Activated naive CD8-positive, alpha-beta T cell treated with anti-CD3 and anti-CD28 coated beads for 36 hours (primary cell): ENCODE measurements at places on chromosomes 6 and 20. TPM values are rescaled to one million over a fixed set of nuclear protein-coding genes. Genes with fewer than 3 reads are reported as not detected.
A peak's percentile ranks its signal among the peaks of the same experiment; 100 is the strongest.

DNA sequence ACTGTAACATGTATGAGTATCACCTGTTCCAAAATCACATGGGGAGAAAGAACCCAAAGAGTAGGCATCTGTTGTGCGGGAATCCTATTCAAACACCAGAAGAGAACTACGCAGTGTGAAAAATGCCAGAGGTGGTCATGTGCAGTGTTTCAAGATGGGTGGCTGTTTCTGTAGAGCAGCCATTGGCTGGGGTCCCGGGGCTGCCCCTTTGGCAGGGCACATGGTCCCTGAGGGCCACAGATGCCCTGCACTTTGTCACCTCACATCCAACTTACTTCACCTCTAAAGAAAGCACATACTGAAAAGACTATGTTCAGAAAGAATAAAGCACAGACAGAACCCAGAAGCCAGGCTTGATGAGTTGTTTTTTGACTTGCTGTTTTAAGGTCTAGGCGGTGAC is 12.3 kb downstream of the MTCH1 start:
- DNase-seq, result no peak
- H3K27me3 ChIP-seq, result no peaks in the 10 kb centered on the region
- no peak overlapping the region for H3K27ac ChIP-seq
- H3K4me1 ChIP-seq, result no peaks in the 10 kb centered on the region

Gene SS18L1
- 12.3 TPM for total RNA-seq

Gene RBM12
- 161 TPM for total RNA-seq

Gene DPPA5
- total RNA-seq, result not detected

- no peak for DNase-seq
- H3K4me3 ChIP-seq, result peak overlapping the region; percentile 11
- H3K27me3 ChIP-seq, result no peaks in the 10 kb centered on the region
- H3K36me3 ChIP-seq, result peaks cover 12% of the 10 kb centered on the region
Measured at GRCh38 chr6:37033819-37034795, 28.7 kb downstream of the FGD2 start.

GRCh38 chr6:137915790-137916189 is 48.7 kb downstream of the TNFAIP3 start:
- no peak for DNase-seq
- H3K27ac ChIP-seq, result no peak overlapping the region
- H3K4me3 ChIP-seq, result no peak overlapping the region
- no peaks in the 10 kb centered on the region for H3K27me3 ChIP-seq

GRCh38 chr6:167118006-167118405 is 4.9 kb upstream of the CCR6 start:
- no peak for DNase-seq
- H3K4me3 ChIP-seq, result no peak overlapping the region
- no peak overlapping the region for H3K27ac ChIP-seq
- no peaks in the 10 kb centered on the region for H3K36me3 ChIP-seq
- peaks cover 18% of the 10 kb centered on the region for H3K4me1 ChIP-seq
- no peaks in the 10 kb centered on the region for H3K27me3 ChIP-seq

Gene SIRPA
- 0.12 TPM for total RNA-seq

Gene BNIP5
- not detected for total RNA-seq

Gene PGM3
- total RNA-seq, result 12.4 TPM

Gene TXNDC5
- total RNA-seq, result 62.1 TPM
